ENCODE measurements at places on chromosomes 3 and 15. TPM values are rescaled to one million over a fixed set of nuclear protein-coding genes. Genes with fewer than 3 reads are reported as not detected.
A peak's percentile ranks its signal among the peaks of the same experiment; 100 is the strongest.

- DNase-seq, result no peak
Measured at GRCh38 chr3:157607826-157608405, 104.7 kb upstream of the VEPH1 start.

DNA sequence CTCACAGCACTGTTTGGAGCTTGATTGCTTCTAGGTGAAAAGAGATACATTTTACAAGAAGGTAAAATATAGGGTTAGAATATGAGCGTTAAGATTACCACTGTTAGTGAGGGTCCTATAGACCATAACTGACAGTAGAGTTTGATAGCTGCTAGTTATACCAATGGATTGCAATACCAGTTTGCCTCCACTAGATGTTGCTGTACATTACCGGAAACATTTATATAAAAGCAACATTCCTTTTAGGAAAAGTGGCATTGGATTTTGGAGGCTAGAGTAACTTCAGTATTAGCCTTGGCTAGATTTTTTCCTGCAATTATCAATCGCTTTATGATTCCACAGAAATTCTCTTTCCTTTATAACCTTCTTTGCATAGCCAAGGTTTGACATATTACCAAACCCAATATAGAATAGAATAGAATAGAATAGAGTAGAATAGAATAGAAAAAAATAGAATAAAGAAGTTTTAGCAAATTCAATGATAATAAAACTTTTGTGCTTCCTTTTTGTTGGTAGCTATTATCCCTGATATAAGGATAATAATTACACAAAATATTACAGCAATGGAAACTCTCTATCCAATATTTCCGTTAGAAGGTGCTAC is 1093.6 kb upstream of the ALCAM start:
- peak; percentile 2 for DNase-seq

The GCNT3 gene
- total RNA-seq, result not detected

- no peak for DNase-seq
Measured at GRCh38 chr3:195246581-195246995, 24.4 kb downstream of the XXYLT1 start.

DNA sequence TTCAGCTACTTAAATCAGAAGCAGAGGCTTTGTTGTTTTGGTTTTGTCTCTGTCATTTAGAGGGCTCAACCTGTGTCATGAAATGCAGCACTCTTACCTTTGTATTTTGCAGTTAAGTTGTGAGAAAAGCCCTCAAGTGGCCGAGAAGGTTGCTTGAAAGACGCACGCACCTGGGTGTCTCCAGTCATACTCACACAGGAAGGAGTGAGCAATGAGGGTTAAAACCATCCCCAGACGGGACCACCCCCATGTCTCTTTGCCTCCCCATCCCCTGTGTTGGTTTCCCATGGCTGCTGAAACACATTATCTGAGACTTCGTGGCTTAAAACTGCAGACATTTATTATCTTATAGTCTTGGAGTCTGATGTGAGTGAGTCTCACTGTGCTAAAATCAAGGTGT is 376.1 kb upstream of the CFAP20DC start:
- DNase-seq, result no peak

DNA sequence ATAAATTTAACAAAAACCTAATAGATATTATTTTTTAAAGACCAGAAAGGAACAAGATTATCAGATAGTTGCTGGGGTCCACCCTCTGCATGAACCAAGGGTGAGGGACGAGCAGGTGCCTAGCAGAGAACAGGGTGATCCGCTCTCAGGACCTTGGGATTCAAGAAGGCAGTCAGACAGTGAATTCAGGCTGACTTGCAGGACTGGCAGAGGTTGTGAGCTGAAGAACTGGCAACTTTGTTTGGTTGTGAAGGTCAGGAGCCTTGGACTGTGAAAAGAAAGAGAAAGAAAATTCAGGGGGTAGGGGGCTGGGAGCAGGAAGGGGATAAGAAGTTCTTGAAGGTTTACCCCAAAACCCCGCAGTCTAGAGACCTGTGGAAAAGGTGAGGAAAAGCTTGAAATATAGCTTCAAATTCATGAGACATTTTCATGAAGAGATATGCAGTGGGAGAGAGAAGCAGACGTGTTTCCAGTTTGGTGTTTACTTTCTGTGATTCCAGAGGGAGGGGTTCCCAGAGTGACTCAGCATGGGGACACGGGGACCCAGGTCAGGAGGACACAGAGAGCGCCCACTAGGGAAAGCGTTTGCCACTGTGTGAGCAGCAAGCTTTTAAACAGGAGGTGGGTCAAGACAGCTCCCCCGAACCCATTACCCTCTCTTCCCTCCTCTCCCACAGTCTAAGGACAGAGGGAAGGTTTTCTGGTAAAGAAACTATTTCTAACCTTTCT is 217.2 kb upstream of the UMPS start:
- DNase-seq, result no peak

- peak; percentile 93 for DNase-seq
Measured at GRCh38 chr3:134708671-134709070, 57.8 kb upstream of the KY start.

DNA sequence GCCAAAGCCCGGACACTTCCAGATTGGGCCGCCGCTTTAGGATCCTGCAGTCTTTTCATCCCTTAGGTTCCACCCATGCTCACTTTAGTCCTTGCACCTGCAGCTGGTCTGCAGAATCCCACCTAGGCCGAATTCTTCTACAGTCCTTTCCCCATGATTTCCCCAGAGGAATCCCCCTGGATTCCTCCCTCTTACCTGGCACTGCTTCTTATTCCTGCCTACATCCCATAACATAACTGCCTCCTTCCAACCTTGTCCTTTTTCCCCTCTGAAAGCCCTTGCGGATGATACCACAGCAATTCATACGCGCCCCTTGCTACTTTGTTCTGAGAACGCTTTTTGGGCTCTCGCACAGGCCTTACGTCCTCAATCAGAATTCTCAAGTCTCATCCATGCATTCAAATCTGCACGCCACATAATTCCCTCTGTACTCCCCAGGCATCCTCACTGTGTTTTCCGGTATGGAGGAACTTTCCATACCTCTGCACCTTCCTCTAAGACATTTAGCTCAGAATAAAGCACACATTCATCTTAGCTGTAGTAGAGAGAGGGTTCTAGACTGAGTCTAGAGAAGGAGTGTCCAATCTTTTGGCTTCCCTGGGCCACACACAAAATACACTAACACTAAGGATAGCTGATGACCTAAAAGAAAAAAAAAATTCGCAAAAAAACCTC is 619 bp downstream of the EIF2AK4 start:
- peak; percentile 21 for DNase-seq

DNA sequence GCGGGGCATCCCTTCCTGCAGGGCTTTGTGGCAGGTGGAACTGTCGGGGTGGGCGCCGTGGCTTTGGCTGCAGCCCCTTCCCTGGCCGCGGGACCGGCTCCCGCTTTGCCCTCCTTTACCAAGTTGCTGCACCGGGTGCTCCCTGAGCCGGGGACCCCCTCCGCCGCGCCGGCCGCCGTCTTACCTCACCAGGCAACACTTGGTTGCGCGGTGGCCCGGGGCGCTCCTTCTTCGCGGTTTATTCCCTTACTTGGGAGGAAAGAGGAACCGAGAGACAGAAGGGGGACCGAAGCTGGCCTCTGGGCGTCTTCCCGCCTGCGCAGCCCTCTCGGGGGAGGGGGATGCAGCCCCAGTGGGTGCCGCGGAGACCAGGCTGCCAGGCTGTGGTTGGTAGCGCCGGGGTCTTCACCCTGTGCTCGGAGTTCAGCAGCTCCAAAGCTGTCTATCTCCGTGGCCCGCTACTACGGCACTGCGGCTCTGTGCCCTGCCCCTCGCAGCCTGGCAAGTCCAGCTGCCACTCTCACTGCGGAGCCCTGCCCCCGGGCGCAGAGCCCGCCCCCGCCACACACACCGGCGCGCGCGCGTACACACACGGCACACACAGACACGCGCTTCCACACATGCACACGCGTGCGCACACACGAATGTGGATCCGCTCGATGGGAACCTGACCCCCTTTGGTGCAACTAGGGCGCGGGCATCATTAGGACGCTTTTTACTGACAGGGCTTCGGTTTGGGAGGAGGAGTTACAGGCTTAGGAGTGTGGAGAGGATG is at the start of gene DGKG:
Gene DGKG (minus strand): TSS at position 473 of the 775 bp plus-strand sequence. CDS start 41,775 bp downstream, outside the sequence.
- DNase-seq, result peak; percentile 58

- no peak for DNase-seq
Measured at GRCh38 chr3:2420919-2421318, 322.3 kb downstream of the CNTN4 start.

- no peak for DNase-seq
Measured at GRCh38 chr3:64384561-64384960, 159.3 kb upstream of the PRICKLE2 start.

GRCh38 chr15:83430441-83430840 is 16.7 kb upstream of the SH3GL3 start:
- no peak for DNase-seq

GRCh38 chr3:35380196-35380595 is 259.1 kb upstream of the ARPP21 start:
- DNase-seq, result no peak

DNA sequence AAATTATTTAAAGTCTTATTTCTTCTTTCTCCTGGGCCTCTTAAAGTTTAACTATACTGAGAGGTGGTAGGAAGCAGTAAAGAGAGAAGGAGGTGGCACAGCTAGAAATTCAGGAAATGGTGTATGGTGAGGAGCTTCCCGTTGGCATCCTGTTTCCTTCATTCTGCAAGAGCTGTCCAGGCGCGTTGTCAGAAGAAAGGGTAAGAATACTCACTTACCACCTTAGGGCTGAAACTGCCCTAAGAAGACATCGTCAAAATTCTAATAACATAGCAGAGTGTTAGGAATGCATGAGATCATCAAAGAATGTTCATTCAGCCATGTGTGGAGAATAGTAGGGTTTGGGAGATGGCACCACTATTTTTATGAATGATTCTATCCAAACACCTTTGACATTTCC is 699.6 kb downstream of the MCTP2 start:
- no peak for DNase-seq

DNA sequence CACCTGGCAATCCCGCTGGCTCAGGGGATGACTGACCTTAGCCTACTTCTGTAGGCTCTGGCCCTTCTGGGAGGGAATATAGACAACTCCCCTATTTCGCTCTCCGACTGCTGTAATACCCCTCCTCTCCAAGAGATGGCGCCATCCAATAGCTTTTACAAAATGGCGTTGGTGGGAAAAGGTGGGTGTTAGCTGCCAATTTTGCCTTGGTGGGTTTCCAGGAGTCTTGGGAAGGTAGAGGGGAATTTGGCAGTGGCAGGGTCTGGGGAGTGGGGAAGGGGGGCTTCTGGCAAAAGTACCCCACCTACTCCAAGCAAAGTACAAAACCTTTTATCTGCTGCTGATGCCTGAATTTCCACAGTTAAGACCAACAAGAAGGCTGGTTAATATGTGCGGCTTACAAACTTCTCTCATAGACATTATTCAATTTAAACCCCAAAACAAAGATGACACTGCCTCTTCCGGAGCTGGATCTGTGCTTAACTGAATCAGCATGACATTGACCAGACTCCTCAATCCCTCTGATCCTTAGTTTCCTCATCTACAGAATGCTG is 62.1 kb downstream of the RASGRF1 start:
- peak; percentile 40 for DNase-seq

The FGF12 gene
- 0.69 TPM for total RNA-seq

The GABRB3 gene
- 3.3 TPM for total RNA-seq

DNA sequence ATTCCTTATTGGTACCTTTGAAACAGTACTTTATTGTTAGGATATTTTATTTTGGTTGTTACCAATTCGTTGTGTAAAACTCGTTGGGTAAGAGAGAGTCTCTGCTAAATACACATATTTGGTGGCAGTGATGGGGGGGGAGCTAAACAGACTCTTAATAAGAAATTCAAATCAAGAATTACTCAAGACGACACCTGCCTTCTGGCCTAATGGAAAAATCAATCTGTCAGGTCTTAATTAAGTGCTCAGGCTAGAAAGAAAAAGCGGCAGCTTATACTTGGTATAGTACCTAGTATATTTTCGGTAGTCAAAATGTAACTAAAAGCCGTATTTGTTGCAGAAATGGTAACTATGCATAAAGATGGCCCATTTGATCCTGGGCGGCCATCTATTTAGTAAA is 18.2 kb downstream of the FOXP1 start:
- DNase-seq, result no peak
